Activated T-helper 17 cell treated with anti-CD3 and anti-CD28 coated beads, Interleukin-2, amount 50 U/mL, for 72 hours (primary cell): ENCODE measurements at places on chromosomes 7 and 10. TPM values are rescaled to one million over a fixed set of nuclear protein-coding genes. Genes with fewer than 3 reads are reported as not detected.

DNA sequence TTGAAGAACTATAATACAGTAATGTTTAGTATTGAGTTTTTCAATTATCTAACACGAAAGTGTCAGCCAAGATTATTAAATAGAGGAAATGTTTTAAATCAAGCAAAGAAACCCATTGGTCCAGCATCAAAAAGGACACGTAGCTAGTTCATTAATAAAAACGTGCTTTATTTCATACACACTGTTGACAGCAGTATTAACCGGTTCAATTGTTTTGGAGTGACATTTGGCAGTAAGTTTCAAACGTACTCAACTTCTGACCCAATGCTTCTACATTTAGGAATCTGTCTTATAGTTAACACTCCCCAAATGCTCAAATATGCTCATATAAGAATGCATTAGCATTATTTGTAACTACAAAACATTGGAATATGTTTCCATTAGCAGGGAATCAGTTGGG lies 41.3 kb downstream of the SLC16A12 start:
- no peak for ATAC-seq

Gene PTPN20
- total RNA-seq, result 0.85 TPM

- no peak for ATAC-seq
Observed at GRCh38 chr10:132834311-132834761, 48.4 kb upstream of the NKX6-2 start.

DNA sequence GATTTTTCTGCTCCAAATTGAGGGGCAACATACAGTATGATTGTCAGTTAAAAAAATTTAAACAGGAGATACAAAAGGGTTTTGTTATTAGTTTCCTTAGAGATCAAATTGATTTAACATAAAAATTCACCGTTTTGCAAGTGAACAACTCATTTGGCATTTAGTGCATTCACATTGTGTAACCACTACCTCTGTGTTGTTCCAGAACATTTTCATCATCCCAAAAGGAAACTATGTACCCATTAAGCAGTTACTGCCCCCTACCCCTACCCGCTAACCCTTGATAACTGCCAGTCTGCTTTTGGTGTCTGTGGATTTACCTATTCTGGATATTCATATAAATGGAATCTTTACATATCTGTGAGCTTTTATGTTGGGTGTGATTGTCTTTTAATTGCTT lies 3.1 kb downstream of the ZRANB1 start:
- ATAC-seq, result no peak

DNA sequence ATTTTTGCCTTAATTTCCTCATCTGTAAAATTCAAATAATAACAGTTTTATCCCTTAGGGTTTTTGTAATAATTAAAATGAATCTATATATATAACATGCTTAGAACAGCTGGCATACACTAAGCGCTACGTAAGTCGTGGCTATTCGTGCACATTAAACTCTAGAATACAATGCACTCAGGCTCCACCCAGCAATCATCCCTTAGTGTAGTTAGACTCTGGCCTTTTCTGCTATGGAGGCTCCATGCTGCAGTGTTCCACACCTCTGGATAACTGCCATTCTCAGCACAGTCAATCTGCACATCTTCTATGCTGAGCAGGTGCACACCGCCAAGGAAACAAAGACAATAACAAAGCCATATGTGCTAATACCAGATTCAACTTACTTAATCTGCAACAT lies 92.9 kb downstream of the IPMK start:
- ATAC-seq, result no peak

DNA sequence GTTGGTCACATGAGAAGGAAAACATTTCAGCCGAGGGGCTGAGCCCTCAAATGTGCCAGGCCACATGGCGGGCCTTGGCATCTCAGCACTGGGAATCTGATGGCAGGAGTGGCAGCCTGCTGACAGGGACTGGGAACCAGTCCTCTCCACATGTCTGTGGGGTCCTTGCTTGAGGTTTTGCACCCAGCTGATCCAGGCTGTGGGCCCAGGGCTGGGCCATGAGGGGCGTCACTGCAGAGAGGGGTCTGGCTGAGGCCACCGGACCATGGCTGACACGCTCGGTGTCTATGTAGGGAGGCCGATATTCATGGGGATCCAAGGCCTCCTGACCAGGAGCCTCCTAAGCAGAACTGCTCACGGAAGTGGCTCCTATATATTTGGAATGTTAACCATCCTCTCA lies 31.0 kb upstream of the PWWP2B start:
- no peak for ATAC-seq

GRCh38 chr10:120823266-120823665 lies 27.9 kb upstream of the WDR11 start:
- no peak for ATAC-seq

- ATAC-seq, result no peak
Observed at GRCh38 chr7:83655951-83656556, 7.1 kb upstream of the SEMA3E start.

Gene NEURL1
- 3.7 TPM for total RNA-seq

- ATAC-seq, result no peak
Observed at GRCh38 chr7:55554038-55554437, 18.3 kb downstream of the VOPP1 start.

Gene UTF1
- total RNA-seq, result not detected

GRCh38 chr10:132536241-132536876 lies 1.2 kb upstream of the INPP5A start:
- ATAC-seq, result no peak

- ATAC-seq, result no peak
Observed at GRCh38 chr10:36114141-36114540, 472.0 kb upstream of the FZD8 start.
